Osteocyte (in vitro differentiated cells): ENCODE measurements at places on chromosomes 1 and 21. TPM values are rescaled to one million over a fixed set of nuclear protein-coding genes. Genes with fewer than 3 reads are reported as not detected.

- no peak for DNase-seq
These were observed 33.0 kb upstream of the ACTRT2 start for GRCh38 chr1:2988256-2988655.

DNA sequence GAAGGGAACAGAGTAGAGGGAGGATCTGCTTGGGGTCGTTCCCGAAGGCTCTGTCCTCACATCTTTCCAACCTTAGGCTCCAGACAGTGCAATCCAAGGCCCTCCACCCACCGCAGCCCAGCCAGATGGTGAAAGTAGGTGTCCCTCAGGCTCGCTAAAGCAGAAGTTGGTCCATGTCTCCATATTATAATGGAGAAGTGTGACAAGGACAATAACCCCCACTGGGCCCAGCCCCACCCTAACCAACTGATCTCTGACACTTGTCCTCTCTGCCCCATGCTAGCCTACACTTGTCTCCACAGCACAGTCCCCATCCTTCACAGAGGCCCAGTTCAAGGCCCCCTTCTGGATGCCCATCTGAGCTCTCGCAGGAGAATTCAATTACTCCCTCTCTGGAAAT, 48.7 kb downstream of the DMAP1 start:
- DNase-seq: no peak

GRCh38 chr1:155410931-155411330, 90.2 kb downstream of the RUSC1 start:
- no peak for DNase-seq

TDRD10 gene
- not detected in 2 replicates for total RNA-seq

DNA sequence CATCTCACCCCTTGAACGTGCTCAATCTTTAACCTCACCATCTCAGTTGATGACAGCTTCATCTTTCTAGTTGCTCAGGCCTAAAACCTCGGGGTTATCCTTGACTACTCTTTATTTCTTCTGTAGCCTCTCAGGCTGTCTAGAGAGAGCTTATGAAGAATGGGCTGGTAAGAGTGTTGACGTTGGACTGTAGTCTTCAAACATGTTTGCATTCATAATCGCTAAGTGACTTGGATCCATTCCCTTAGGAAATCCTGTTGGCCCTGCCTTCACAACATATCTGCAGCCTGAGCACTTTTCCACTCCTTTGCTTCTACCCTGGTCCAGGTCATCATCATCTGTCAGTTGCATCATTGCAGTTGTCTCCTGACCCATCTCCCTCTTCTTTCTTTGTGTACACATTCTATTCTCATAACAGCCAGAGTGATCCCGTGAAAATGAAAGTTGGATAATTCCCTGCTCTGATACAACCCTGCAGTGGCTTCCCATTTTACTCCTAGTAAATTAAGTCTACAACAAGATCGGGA, 10.5 kb downstream of the UCK2 start:
- DNase-seq: no peak

SETSIP gene
- not detected in 2 replicates for total RNA-seq

GRCh38 chr1:156371553-156372264, 2.7 kb downstream of the RHBG start:
- DNase-seq: no peak

PTGFR gene
- total RNA-seq: 2.5 and 3.0 TPM in 2 replicates

GRCh38 chr21:39873687-39874086, 6.4 kb downstream of the PCP4 start:
- DNase-seq: no peak

GRCh38 chr1:57843760-57844159, 419.9 kb upstream of the DAB1 start:
- DNase-seq: no peak
